ENCODE measurements at places on chromosomes 13 and 19. TPM values are rescaled to one million over a fixed set of nuclear protein-coding genes. Genes with fewer than 3 reads are reported as not detected.

The C1QTNF9B gene
- total RNA-seq: not detected

The C19orf85 gene
- not detected for total RNA-seq

The TMEM145 gene
- total RNA-seq: not detected

The DIAPH3 gene
- 7.3 TPM for total RNA-seq

The ZNF563 gene
- total RNA-seq: 5.7 TPM

The ZNF490 gene
- 8.1 TPM for total RNA-seq

The PCDH9 gene
- total RNA-seq: 16.2 TPM

The PEAK3 gene
- not detected for total RNA-seq

The ZNF98 gene
- total RNA-seq: not detected

The TNNT1 gene
- 9.6 TPM for total RNA-seq

The CYP2A6 gene
- total RNA-seq: 1.1 TPM

The PARP4 gene
- 49.5 TPM for total RNA-seq

The NLRP4 gene
- not detected for total RNA-seq

The ERICH6B gene
- total RNA-seq: not detected

The TINCR gene
- total RNA-seq: 1.8 TPM

The FAM124A gene
- total RNA-seq: 0.60 TPM

The MEIOSIN gene
- total RNA-seq: not detected

The ISOC2 gene
- 90.4 TPM for total RNA-seq

The OLFM2 gene
- 33.1 TPM for total RNA-seq

The CGB8 gene
- 0.50 TPM for total RNA-seq

The ZNF534 gene
- not detected for total RNA-seq

The KCNN1 gene
- total RNA-seq: 2.4 TPM

All from hepatocyte (in vitro differentiated cells).